ENCODE measurements at places on chromosomes 6 and 20. TPM values are rescaled to one million over a fixed set of nuclear protein-coding genes. Genes with fewer than 3 reads are reported as not detected.
A peak's percentile ranks its signal among the peaks of the same experiment; 100 is the strongest.

DNA sequence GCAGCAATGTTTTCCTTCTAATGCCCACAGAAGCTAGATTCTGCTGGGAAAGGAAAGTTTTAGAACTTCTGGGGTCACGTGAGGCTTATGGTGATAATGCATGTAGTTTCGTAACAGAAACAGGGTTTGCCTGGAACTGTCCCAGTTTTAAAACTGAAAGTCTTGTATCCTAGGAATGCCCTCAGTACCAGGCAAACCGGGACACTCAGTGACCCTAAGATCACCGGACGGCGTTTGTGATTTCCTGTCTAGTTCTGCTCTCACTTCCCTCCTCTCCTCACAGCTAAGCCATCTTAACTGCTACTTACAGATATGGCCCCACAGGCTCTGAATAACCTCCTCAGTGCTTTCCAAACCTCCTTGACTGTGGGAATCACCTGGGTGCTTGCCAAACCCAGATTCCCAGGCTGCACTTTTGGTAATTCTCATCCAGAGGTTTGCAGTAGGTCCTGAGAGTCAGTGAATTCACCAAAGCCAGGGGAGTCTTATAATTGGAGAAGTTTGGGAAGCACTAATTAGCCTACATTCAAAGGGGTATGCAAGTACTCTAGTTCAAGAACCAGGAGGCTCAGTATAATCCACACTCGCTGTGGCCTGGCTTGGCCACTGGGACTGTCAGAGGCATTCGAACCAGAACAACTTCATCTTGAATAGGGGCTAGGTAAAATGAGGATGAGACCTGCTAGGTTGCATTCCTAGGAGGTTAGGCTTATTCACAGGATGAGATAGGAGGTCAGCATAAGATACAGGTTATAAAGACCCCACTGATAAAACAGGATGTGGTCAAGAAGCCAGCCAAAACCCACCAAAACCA is 231.6 kb upstream of the MYLIP start:
- no peak for DNase-seq

DNA sequence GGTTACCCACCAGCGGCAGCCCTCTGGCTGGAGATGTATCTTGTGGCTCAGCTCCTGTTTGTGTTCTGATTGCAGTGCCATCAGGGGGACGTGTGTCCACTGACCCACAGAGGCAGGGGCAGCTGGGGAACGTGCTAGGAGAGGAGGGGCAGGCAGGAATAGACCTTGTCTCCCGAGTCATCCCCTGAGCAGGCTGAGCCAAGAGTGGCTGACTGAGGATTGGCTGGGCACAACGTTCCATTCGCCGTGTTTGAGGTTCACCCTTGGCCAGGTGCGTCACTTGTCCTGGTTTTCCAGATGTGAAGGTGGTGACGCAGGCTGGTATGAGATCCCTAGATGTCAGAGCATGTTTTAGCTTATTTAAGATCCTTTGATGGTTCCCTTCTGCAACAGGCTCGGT is 57.7 kb downstream of the ADNP start:
- DNase-seq: no peak

DNA sequence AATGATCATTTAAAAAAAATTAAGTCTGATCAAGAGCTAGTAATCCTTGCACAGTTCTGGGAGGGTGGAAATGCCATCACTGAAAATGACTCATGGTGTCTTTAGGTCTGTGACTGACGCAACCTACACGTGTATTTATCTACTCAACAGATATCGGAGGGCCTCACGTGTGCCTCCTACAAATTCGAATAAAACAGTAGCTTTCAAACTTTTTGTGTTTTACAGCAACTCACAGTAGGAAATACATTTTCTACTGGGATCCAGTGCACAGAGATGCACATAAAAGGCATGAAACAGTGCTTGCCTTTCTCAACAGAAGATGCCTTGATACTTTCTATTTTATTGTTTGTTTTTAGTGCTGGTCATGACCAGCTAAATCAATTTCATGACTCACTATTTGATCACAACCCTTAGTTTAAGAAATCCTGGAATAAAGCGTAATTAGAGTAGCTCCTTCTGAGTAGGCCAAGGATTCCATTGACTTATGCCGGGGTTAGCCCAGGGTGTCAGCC is 210.0 kb upstream of the SNX9 start:
- no peak for DNase-seq

DNA sequence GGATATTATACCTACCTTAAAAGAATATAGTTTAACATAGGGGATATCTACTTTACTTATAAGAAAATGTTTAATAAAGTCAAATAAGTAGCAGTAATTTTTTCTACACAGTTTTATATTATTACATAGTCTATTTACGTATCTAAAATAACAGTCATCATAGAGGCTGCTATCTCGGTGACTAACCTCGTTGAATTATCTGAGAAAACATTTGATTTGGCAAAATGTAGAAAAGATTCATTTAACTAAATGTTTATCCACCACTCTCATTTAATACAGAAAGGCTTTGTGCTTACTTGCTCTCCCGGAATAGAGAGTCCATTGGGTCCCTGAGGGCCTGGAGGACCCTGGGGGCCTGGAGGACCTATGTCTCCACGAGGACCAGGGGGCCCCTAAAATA is 103.6 kb downstream of the COL12A1 start:
- DNase-seq: no peak

DNA sequence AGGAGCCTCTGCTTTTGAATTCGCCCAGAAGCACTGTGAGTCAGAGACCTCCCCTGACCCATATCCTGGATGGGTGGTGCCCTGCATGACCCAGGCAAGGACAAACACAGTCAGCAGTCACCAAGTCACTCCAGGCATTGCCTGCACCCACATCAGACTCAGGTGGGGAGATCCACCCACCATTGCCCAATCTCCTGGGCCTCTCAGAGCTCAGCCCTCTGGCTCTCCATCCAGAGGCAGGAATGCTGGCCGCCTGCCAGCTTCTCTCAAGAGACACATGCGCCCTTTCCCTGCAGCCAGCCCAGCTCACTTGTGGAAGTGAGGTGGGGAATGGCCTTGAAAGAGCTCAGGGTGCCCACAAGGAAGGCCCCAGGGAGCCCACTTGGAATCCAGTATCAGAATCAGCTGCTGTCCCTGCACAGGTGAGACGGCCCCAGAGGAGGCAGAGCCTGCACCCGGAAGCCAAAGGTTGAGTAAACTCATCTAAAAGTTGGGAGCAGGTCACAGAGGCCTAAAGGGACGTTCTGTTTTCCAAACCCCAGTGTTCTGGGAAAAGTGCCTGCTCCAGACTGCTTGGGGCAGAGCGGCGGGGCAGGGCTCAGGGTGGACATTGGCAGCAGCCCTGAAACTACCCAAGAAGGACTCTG is 129.8 kb downstream of the PREX1 start:
- peak; percentile 54 for DNase-seq

DNA sequence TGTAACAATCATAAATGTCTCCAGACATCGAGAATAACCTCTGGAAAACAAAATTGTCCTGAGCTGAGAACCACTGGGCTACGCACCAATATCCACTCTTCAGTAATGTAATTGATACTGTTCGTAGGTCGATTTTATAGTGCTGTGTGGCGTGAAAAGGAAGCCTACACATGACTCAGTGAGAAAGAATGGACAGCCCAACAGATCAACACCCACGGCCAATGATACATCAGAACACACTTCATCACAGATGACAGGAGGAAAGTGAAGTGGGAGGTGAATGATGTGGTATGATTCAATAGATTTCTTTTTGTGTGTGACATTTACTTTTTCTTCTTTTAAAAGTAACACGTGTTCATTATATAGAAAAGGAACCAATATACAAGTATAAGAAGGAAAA is 93.5 kb downstream of the RPS12 start:
- no peak for DNase-seq

DNA sequence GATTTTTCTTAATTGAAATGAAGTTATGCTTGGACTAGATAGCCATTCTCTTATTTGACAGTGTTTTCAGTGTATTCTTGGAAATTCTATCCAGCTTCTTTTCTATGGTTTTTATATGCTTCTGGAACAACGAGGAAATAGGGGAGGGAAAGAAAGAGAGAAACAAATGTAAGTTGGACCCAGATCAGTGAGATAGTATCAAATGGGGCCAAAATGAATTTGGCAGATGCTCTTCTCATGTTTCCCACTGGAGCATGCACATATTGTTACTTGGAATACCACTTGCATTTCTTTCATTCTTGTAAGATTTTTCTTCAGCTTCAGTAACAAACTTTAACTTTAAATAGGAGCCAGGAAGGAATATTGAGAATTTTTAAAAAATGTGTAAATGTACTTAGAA is 312.3 kb downstream of the PRL start:
- DNase-seq: no peak

Gene SUMO4
- 9.0 TPM for total RNA-seq

Gene SCRT2
- total RNA-seq: not detected

Gene MAP7
- 0.73 TPM for total RNA-seq
